ENCODE measurements at places on chromosomes 16 and 17.

DNA sequence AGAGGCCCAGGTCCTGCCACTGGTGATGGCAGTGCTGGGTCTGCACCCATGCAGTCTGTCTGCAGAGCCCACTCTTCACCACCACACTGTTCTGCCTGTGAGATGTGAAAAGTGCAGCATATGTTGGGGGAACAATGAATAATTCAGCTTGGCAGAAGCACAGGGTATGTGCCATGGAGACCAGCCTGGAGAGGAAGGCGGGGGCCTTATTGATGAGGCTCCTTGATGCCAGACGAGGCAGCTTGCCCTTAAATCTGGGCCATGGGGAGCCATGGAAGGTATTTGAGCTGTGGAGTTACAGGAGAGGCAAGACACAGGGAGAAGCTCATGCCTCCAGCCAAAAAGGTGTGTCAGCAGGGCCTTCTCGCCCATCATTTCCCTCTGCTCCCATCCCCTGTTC is 124.7 kb downstream of the C16orf78 start:
- DNase-seq: no peak

DNA sequence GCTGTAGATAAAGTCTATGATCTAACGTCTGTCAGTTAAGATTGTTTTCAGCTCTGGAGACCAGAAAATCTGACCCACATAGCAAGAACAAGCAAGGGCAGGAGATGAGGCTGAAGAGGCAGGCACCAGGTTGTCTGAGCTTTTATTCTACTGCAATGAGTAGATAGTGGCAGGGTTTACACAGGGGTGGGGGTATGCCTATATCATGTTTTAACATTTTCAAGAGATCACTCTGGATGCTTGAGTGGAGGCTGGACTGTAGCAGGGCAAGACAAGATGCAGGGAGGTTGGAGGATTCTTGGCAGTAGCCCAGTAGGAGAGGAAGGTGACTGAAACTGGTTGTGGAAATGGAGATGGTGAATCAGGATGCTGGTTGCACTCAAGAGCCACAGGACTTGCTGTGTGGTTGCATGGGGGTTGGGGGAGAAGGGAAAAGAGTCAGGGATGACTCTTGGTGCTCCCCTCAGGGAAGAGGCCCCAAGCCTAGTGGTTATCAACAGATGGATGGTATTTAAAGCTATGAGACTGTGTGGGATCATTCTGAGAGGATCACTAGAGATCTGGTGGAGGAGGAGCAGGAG is 143.1 kb upstream of the KCNJ18 start:
- DNase-seq: peak; percentile 54

DNA sequence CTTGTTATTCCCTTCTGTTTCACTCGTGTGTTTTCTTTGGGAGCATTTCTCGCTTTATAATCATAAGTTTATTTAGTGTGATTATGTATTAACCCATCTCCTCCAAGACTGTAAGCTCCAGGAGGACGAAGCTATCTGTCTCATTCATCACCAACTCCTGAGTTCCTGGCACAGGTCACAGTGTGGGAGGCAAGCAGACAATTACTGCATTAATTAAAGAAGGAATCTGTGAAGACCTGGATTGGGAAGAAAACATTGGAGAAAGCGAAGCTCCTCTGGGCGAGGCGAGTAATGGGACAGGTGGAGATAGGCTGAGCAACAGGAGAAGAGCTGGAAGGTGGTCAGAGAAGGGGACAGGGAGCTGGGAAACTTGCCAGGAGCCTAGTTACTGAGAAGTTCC is 7.8 kb upstream of the CAMKK1 start:
- DNase-seq: no peak

DNA sequence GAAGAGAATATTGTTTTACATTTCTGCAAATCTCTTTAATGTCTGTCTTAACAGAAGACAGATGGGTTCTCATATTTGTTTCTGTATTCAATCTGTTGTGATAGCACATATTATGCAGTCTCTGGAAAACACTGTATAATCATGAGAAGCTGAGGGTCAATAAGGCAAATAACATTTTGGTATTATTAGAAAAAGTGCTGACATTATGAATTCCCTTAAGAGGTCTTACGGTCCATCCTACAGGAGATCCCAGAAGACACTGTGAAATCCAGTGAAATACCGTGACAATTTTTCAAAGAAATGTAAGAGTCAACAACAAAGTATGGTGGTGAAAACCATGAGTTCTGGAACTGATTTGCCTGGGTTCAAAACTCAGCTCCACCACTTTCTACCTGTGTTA is 42.3 kb downstream of the ABCA5 start:
- DNase-seq: no peak

- DNase-seq: no peak
Measured at GRCh38 chr17:3049705-3050295, 13.6 kb downstream of the OR1D5 start.

GRCh38 chr17:73255671-73256181 is 6.0 kb downstream of the CPSF4L start:
- DNase-seq: peak; percentile 64

- no peak for DNase-seq
Measured at GRCh38 chr16:57194512-57194911, 8.4 kb downstream of the RSPRY1 start.

DNA sequence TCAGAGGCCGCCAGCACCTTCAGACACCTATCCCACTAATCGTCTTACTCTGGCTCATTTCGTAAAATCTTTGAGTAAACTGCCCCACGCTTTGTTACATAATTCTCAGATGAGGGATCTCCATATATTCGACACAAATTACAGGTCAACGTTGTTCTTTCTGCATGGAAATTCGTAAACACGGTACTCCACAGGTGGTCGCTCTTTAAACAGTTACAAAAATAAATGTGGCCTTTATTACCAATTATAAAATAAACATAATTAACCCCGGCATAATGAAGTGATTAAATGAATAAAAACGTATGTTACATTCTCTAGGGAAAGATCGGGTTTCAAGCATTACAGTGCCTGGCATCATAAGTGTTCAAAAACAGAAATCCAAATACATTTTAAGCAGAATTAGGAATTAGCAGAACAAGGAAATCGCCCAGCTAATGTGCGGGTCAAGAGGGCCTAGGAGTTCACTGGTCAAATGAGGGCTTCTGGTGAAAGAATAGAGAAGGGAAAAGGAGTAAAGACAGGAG is 943 bp upstream of the PIP4K2B start:
- DNase-seq: no peak

GRCh38 chr16:67443265-67443664 is 12.3 kb downstream of the HSD11B2 start:
- DNase-seq: no peak

DNA sequence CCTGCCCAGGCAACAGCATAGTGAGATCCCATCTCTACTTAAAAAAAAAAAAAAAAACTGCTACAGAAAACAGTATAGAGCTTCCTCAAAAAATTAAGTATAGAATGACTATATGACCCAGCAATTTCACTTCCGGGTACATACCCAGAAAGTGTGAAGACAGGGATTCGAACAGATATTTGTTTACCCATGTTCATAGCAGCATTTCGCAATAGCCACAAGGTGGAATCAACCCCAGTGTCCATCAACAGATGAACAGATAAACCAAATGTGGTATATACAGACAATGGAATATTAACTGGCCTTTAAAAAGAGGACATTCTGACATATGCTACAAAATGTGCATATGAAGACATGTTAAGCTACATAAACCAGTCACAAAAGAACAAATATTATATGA is 95.5 kb downstream of the CHD9NB start:
- no peak for DNase-seq

GRCh38 chr16:50839920-50840729 is 98.2 kb downstream of the CYLD start:
- DNase-seq: no peak

DNA sequence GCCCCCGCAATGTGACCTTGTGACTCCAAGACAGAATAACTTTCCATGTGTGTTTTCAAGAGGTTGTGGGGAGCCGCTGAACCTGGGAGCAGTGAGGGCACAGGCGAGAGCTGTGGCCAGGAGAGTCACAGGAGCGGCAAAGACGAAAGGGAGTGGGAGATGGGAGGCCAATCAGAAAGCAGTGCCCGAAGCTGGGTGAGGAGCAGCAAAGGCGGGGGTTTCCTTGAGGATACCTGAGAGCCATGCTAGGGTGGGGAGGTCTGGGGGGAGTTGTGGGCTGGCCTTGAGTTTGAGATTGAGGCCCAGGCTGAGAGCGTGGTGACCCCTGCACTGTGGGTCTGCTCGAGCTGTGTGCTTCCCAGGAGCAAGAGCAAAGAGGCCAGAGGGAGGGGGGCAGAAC is 23.2 kb upstream of the NPTX1 start:
- no peak for DNase-seq

DNA sequence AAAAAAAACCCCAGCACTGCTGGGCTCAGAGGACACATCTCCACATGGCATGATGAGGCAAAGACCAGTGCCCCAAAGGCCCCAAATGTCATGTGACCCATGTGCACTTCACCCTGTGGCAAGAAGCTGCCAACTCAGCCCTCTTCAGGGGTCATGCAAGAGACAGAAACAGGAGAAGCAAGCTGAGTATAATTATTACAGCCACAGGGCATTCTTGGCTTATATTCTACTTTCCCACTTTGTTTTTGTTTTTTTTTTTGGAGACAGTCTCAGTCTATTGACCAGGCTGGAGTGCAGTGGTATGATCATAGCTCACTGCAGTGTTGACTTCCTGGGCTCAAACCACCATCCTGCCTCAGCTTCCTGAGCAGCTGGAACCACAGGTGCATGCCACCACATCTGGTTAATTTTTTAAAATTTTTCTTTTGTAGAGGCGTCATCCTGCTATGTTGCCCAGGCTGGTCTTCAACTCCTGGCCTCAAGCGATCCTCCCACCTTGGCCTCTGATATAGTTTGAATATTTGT is 32.7 kb upstream of the LITAF start:
- peak; percentile 16 for DNase-seq

DNA sequence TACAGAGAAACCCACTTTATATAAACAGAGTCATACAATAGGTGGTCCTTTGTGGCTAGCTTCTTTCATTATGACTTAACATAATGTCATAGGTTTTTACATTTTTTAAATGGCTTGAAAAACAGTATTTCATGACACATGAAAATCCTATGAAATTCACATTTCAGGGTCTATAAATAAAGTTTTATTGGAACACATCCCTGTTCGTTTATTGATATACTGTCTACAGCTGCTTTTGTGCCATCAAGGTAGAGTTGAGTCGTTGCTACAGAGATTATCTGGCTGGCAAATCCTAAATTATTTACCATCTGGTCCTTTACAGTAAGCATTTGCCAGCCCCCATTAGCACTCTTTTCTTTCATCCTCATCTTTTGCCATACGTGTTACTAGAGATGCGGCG is 2.3 kb downstream of the VPS4A start:
- no peak for DNase-seq

- DNase-seq: no peak
Measured at GRCh38 chr16:79181419-79181818, 419.1 kb downstream of the MAF start.

DNA sequence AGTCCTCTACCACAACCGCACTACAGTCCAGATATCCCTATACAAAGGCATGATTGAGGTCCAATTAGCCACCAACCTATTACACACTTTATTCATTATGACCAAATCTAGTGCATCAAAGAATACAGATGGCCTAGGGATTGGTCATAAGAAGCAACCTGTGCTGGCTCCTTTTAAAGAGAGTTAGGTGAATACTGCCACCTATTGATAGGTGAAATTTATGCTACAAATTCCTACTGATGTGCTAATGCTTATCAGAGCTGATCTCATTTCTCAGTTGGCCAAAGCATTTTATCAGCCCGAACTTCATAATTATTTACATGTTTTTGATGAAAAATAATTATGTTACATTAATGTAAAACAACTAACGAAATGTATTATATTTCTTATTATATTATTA is 166.3 kb downstream of the ANKFN1 start:
- no peak for DNase-seq

- peak; percentile 75 for DNase-seq
Measured at GRCh38 chr17:48671697-48672171, 45.6 kb upstream of the HOXB9 start.

DNA sequence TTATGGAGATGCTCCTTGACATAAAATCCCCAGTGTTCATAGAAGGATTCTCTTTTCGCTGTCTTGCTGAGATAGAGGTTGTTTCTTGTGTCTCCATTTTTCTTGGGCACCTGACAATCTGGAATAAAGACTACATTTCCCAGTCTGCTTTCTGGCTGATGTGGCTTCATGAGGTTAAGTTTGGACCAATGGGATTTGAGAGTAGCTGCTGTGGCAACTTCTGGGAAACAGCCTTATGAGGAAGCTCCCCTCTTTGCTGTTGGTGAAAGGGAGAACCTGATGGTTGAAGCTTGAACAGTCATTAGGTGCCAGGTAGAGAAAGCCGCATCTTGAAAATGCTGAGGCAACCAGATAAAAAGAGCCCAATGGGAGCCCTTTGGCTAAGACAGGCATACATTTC is 24.4 kb downstream of the HS3ST4 start:
- no peak for DNase-seq

DNA sequence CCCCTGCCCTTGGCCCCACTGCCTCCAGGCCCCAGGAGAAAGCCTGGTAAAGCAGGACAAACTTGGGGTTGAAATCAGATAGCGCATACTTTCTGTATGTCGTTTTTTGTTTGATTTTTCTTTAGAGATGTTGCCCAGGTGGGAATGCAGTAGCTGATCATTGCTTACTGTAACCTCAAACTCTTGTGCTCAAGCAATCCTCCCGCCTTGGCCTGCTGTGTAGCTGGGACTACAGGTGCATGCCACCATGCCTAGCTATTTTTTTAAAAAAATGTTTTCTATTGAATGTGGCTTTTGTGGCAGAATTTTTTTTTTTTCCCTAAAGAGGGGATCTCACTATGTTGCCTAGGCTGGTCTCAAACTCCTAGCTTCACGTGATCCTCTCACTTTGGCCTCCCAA is 11.1 kb upstream of the CCL5 start:
- no peak for DNase-seq

- DNase-seq: peak; percentile 24
Measured at GRCh38 chr16:24729951-24730815, 732 bp downstream of the TNRC6A start.

DNA sequence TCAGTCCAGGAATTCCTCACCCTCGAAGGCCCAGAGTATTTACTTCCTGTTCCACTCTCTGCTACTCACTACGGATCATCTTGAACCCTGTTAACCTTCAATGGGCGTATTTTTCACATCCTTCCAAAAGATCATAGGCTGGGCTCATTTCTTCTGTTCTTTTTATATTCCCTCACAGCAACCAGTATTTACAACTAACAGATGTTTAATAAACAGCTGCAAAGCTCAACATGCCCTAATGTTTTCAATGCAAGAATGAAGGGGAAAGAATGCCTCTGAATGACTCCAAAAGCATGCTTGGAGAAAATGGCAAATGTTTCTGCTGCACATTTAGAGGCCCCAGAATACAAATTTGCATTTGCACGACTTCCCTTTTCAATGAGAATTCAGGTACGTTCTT is 174.9 kb downstream of the ZFHX3 start:
- no peak for DNase-seq

GRCh38 chr16:17471719-17472461 is 1.1 kb upstream of the XYLT1 start:
- no peak for DNase-seq

GRCh38 chr16:12573730-12574383 is 229.8 kb downstream of the CPPED1 start:
- DNase-seq: peak; percentile 86

- peak; percentile 44 for DNase-seq
Measured at GRCh38 chr17:28720247-28720996, 637 bp downstream of the RPL23A start.

Data from activated T-cell treated with anti-CD3 and anti-CD28 coated beads, Interleukin-2, amount 50 U/mL, for 72 hours (primary cell).